ENCODE measurements at places on chromosomes 7 and 10. TPM values are rescaled to one million over a fixed set of nuclear protein-coding genes. Genes with fewer than 3 reads are reported as not detected.

DNA sequence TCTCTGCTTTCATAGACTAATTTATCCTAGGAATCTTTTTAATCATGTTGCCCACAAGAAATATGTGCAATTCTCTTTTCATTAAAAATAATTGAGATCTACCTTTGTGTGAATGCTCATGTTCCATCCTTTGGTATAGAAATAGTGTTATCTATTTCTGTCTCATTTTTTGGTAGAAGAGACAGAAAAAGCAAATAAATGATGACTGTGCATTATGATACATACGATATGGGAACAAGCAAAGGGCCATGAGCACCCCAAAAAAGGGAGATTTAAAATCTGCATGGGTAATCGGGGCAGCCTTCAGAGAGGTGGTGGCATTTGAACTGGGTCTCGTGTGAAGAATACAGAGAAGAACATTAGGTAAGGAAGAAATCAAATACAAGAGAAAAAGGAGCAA is 1197.5 kb upstream of the AUTS2 start:
- no peaks in the 10 kb centered on the region for H3K27me3 ChIP-seq
- DNase-seq: no peak
- no peaks in the 10 kb centered on the region for H3K4me1 ChIP-seq
- no peak overlapping the region for H3K4me3 ChIP-seq

GRCh38 chr7:34121366-34121765 is 216.0 kb downstream of the BMPER start:
- no peaks in the 10 kb centered on the region for H3K27me3 ChIP-seq
- H3K4me1 ChIP-seq: no peaks in the 10 kb centered on the region
- no peak for DNase-seq
- H3K36me3 ChIP-seq: no peaks in the 10 kb centered on the region
- H3K4me3 ChIP-seq: no peak overlapping the region
- H3K27ac ChIP-seq: no peak overlapping the region

DNA sequence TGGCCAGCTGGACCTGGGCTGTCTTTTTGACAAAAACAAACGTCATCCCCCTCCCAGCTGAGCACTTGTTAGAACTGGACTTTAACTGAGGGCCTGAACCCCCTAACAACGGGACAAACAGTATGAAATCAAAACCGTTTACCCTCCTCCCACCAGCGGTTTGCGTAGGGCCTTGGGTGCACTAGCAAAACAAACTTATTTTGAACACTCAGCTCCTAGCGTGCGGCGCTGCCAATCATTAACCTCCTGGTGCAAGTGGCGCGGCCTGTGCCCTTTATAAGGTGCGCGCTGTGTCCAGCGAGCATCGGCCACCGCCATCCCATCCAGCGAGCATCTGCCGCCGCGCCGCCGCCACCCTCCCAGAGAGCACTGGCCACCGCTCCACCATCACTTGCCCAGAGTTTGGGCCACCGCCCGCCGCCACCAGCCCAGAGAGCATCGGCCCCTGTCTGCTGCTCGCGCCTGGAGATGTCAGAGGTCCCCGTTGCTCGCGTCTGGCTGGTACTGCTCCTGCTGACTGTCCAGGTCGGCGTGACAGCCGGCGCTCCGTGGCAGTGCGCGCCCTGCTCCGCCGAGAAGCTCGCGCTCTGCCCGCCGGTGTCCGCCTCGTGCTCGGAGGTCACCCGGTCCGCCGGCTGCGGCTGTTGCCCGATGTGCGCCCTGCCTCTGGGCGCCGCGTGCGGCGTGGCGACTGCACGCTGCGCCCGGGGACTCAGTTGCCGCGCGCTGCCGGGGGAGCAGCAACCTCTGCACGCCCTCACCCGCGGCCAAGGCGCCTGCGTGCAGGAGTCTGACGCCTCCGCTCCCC is at the start of gene IGFBP1:
Gene IGFBP1 (plus strand): TSS at position 304 of the 808 bp plus-strand sequence. CDS start 165 bp downstream, at position 469.
- no peaks in the 10 kb centered on the region for H3K36me3 ChIP-seq
- peak; percentile 78 for DNase-seq
- no peaks in the 10 kb centered on the region for H3K4me1 ChIP-seq
- peak within 1 kb of the TSS; percentile 49 for H3K4me3 ChIP-seq
- H3K27ac ChIP-seq: no peak within 1 kb of the TSS

DNA sequence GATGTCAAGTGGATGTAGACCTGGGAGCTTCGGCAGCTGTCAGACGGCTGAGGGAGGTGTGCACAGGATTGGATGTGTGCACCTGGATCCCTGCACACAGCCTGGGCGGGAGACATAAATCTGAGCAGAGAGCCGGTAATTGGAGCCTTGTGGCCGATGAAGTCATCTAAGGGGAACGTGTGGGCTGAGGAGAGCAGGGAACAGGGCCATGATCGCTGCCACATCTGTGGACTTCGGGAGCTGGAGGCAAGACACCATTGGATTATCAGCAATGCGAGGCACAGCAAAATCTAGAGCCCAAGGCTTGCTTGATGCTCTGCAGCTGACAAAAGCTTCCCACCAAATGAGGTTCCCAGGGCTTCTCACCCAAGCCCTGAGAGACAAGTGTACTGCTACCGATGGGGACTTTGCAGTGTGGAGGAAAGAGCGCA is 147.7 kb downstream of the PTPN20 start:
- H3K4me3 ChIP-seq: no peak overlapping the region
- peak; percentile 20 for DNase-seq
- H3K27me3 ChIP-seq: peaks cover 9% of the 10 kb centered on the region

- H3K27ac ChIP-seq: no peak overlapping the region
- peak overlapping the region; percentile 93 for H3K4me3 ChIP-seq
- peaks cover 3% of the 10 kb centered on the region for H3K36me3 ChIP-seq
- H3K27me3 ChIP-seq: no peaks in the 10 kb centered on the region
- H3K4me1 ChIP-seq: no peaks in the 10 kb centered on the region
- DNase-seq: peak; percentile 50
Observed at GRCh38 chr10:69179089-69179742, 818 bp upstream of the SUPV3L1 start.

DNA sequence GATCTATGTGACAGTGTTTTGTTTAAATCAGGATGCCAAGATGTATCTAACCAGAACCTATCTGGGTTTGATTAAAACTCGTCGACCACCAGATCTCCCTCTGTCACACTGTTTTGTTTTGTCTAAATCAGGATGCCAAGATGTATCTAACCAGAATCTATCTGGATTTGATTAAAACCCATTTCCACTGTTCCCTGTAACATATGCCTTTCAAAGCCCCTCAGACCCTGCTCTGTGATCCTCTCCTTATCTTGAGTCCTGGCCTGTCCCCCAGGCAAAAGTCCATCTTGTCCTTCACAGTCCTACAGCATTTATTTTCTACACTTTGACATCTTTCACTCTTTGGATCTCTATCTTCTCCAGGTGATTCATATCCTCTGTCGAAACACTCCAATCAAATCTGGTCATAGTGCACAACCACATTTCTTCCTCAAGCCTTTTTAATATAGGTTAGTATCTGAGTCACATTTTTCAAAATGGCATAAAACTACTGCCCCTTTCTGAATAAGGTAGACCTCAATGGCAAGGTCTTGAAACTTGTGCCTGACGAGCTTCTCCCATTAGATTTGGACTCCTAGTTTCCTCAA is 32.5 kb downstream of the ERLIN1 start:
- peaks cover 48% of the 10 kb centered on the region for H3K36me3 ChIP-seq
- no peak overlapping the region for H3K4me3 ChIP-seq
- H3K27ac ChIP-seq: no peak overlapping the region
- no peaks in the 10 kb centered on the region for H3K27me3 ChIP-seq

DNA sequence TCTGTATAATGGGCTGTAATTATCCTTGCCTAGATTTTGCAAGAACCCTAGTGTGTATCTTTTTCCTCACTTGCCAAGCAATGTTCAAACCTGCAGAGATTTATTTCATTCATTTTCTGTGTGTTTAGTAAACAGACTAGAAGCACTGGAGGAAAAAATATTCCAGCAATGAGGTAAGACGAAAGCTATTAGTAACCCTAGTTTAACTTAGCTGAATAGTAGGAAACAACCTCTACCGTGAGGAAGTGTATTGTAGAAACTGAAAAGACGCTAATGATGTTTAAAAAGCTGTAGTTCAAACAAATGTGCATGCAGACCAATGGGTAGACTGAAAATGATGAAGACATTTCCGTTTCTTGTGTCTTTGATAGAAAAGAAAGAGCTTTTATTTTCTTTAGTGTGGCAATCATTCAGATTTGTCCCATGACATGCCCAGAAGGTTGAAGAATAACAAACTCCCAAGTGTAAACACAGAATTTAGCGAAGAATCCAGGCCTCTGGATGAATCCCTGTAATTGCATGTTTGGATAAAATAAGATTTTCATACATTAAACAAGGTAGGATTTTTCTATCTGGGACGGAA is 20.7 kb downstream of the CAV1 start:
- H3K4me3 ChIP-seq: no peak overlapping the region
- H3K4me1 ChIP-seq: no peaks in the 10 kb centered on the region
- H3K27me3 ChIP-seq: no peaks in the 10 kb centered on the region
- H3K36me3 ChIP-seq: no peaks in the 10 kb centered on the region

CUBN gene
- 0.75 TPM for total RNA-seq

CPN1 gene
- 0.61 TPM for total RNA-seq

CPXM2 gene
- total RNA-seq: 1.7 TPM

NEBL gene
- total RNA-seq: 39.8 TPM

VWA2 gene
- 1.6 TPM for total RNA-seq

PRSS2 gene
- total RNA-seq: 6.3 TPM

CNPY1 gene
- not detected for total RNA-seq

PAX4 gene
- not detected for total RNA-seq

UNCX gene
- total RNA-seq: not detected

DIP2C gene
- total RNA-seq: 15.1 TPM

SEC31B gene
- 18.6 TPM for total RNA-seq

LEP gene
- total RNA-seq: not detected

ITGB8 gene
- 6.5 TPM for total RNA-seq
